ENCODE measurements at places on chromosomes 2 and 18.

- DNase-seq = no peak
Observed at GRCh38 chr2:239464166-239465016, 63.6 kb upstream of the HDAC4 start.

DNA sequence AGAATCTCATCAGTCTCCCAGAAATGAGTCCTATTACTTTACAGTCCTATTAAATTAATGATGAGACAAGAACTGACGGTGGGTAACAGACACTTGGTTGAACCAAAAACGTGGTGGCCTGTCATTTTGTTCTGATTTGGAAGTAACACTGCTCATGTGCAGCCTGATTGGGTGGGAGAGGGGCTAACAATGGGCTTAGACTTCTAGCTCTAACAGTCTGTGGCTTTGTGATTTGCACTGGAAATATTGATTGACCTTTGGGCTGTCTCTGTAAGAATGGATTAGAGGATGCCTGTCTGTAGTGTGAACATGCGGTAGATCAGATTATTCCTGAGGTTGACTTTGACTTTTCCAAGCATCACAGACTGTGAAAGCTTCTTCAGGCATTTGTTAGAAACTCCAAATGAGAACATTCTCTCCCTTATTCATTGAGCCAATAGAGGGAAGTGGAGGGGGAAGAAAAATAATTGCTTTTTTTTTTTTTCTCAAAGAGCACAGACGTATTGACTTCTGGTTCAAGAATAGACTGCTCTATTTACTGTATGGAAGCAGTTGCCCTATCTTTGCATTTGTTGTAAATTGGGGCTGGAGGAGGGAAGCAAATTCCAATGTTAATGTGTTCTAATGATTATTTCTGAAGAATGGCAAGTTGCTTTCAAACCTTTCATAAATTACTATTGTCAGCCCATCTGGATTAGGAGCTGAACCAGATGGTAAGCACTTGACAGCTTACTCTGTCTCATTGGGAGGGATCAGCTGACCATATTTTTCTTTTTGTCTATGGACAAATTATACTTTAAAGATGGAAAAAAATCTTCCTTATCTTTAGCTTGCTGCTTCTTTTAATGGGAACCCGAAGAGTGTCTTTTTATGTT is 85.8 kb upstream of the TTN start:
- DNase-seq = no peak

- DNase-seq = no peak
Observed at GRCh38 chr18:35835833-35836232, 136.6 kb upstream of the RMP24 start.

GRCh38 chr2:238370094-238370822 is 49.9 kb downstream of the TRAF3IP1 start:
- DNase-seq = no peak

DNA sequence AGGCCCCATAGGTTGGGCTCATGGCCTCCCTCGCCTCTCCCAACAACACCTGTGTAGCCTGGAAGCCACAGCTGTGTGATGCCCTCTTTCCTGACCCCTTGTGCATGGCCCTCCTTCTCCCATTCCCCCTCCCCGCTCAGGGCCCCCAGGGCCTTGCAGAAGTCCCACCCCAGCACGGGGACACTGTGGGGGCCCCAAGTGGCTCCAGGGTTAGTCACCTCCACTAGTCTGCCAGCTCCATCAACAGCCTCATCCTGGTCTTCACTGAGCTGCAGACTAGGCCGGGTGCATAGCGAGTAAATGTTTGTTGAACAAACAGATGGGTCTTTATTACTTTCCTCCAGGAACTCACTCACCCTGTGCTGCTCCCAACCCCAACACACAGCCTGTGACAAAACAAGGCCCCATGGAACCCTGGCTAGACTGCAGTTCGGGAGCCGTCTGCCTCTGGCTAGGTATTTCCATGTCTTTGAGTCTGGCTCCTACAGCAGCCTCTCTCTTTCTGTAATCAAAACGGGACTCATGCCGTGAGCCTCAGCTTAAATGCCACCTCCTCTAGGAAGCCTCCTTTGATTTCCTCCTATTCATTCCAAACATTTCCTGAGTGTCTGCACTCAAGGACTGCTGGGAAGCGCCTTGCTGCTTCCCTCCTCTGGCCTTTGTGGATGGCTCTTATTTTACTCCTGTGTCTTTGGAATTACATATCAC is 109.9 kb upstream of the ID2 start:
- DNase-seq = no peak
